Heart right ventricle (tissue), 16 donors: ENCODE measurements at places on chromosomes 1 and 21. TPM values are rescaled to one million over a fixed set of nuclear protein-coding genes. Genes with fewer than 3 reads are reported as not detected.

DNA sequence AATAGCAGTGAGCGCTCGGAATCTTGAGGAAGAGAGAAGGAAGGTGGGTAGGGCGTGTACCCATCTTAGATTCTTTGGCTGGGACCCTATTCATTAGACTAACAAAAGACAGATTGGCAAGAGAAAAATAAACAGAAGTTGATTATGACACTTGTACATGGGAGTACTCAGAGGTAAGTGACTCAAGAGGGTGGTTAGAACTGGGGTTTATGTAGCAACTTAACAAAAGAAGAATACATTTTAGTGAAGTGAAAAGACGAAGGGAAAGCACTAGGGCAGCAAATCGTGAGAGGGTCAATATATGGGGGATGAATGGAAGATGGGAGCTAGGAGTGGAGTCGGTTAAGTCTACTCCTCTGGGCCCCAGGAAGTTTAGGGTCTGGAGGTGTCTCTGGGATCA, 25.8 kb upstream of the RCC2 start:
- H3K36me3 ChIP-seq: no peaks in the 10 kb centered on the region
- no peak overlapping the region for H3K4me3 ChIP-seq
- peaks cover 27% of the 10 kb centered on the region for H3K27me3 ChIP-seq
- H3K27ac ChIP-seq: no peak overlapping the region

GRCh38 chr1:183318433-183318832, 99.7 kb downstream of the NMNAT2 start:
- H3K4me1 ChIP-seq: peaks cover 20% of the 10 kb centered on the region
- DNase-seq: peak; percentile 86
- H3K36me3 ChIP-seq: no peaks in the 10 kb centered on the region
- H3K27me3 ChIP-seq: no peaks in the 10 kb centered on the region
- peak overlapping the region; percentile 84 for H3K27ac ChIP-seq
- no peak overlapping the region for H3K4me3 ChIP-seq

CADM3 gene
- 2.6 TPM for total RNA-seq

DNA sequence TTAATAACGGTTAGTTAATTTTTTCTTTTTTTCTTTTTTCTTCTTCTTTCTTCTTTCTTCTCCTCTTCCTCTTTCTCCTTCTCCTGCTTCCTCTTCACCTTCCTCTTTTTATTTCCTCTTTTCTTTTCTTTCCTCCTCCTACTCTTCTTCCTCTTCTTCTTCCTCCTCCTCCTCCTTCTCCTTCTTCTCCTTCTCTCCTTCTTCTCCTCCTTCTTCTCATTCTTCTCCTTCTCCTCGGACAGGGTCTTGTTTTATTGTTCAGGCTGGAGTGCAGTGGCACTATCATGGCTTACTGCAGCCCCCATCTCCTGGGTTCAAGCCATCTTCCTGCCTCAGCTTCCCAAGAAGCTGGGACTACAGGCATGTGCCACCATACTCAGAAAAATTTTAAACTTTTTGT, 13.4 kb upstream of the ACBD3 start:
- H3K4me3 ChIP-seq: no peak overlapping the region
- no peak for DNase-seq
- H3K27ac ChIP-seq: no peak overlapping the region
- peaks cover 4% of the 10 kb centered on the region for H3K27me3 ChIP-seq
- H3K4me1 ChIP-seq: no peaks in the 10 kb centered on the region

FASLG gene
- not detected for total RNA-seq

DNA sequence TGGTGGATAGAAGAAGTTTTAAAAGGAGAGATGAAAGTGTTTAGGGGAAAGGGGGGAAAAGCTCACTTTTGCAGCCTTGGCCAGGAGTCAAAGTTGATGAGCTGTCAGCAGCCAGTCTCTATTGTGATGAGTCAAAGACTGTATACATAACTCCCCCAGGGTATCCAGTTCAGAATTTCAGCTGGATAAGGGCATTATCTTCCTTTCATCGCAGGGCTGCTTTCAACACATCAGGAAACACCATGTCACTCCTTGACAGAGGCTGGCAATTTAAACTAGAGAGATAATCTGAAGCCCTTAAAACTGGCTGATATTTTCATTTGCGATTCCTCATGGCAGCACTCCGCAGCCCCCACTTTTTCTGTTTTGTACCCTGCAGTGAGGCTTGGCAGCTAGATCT, 328.5 kb downstream of the TBX15 start:
- DNase-seq: no peak
- no peaks in the 10 kb centered on the region for H3K4me1 ChIP-seq
- no peak overlapping the region for H3K27ac ChIP-seq
- H3K4me3 ChIP-seq: no peak overlapping the region
- H3K27me3 ChIP-seq: no peaks in the 10 kb centered on the region

DNA sequence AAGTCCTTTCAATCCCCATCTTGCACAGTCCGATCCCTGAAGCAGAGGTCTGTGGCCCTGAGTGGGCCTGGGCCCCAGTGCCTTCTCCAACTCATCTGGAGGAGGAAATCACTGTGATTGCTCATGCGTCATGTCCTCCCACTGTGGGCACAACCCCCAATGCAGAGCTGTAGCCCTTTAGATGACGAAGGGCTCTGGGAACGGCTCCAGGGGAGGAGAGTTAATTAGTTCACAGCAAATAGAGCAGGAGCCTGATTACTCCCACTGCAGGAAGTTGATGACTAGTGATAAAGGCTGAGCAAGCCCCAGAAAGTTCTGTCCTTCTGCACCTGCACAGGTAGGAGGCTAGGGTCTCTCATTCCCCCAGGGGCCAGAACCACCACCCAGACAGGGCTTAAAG, 111.5 kb downstream of the CCDC185 start:
- no peak overlapping the region for H3K27ac ChIP-seq
- H3K27me3 ChIP-seq: no peaks in the 10 kb centered on the region
- H3K4me1 ChIP-seq: no peaks in the 10 kb centered on the region
- no peak for DNase-seq
- H3K36me3 ChIP-seq: no peaks in the 10 kb centered on the region

TMED5 gene
- total RNA-seq: 36.7 TPM

- H3K36me3 ChIP-seq: no peaks in the 10 kb centered on the region
- H3K27me3 ChIP-seq: no peaks in the 10 kb centered on the region
These were observed 144.8 kb downstream of the GLUL start for GRCh38 chr1:182246783-182247182.

GRCh38 chr1:145845144-145845513, 301 bp upstream of the NUDT17 start:
- peaks cover 18% of the 10 kb centered on the region for H3K4me1 ChIP-seq
- no peak for DNase-seq
- peak overlapping the region; percentile 70 for H3K27ac ChIP-seq
- H3K36me3 ChIP-seq: peaks cover 56% of the 10 kb centered on the region
- no peaks in the 10 kb centered on the region for H3K27me3 ChIP-seq
- peak overlapping the region; percentile 63 for H3K4me3 ChIP-seq

DNA sequence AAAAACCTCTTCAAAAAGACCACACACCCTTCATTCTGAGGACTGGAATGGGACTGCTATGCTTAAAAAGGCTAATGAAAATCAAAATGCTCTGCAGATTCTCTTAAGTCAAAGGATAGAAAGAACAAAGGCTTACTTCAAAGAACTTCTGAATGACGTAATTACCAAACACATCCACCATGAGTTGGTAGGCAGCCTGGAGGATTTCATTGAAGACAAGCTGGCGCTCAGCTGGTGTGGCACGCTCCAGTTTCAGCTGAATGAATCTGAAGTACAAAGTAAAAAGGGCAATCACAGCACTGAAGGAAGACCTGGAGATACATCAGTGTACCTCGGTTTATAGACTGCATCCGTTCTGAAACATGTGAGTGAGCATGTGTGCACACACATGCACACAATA, 43.5 kb upstream of the SDC3 start:
- H3K27me3 ChIP-seq: no peaks in the 10 kb centered on the region
- H3K36me3 ChIP-seq: peaks cover 95% of the 10 kb centered on the region
- no peaks in the 10 kb centered on the region for H3K4me1 ChIP-seq
- no peak overlapping the region for H3K27ac ChIP-seq
- DNase-seq: no peak

DNA sequence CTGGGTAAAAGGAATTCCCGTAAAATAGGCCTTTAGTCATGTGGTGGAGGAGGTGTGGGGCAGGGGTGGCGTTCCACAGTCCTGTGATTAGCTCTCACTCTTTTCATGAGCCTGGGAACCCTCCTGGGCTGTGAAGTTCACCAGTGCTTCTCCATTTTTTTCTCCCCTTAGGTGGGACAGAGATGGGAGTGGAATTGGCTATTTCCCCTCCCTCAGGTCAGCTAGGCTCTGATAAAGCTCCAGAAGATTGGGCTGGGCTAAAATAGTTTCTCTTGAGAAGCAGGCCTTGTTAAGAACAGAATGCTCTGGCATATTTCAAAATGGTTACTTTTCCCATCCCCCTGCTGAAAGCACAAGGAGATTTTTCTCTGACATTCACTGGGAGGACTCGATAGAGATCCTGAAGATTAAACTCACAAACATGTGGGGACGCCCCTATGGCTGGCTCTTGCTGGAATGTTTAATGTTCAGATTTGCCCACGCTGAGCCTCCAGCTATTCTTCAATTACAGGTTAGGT, 33.4 kb upstream of the SLC2A1 start:
- H3K36me3 ChIP-seq: no peaks in the 10 kb centered on the region
- no peak overlapping the region for H3K27ac ChIP-seq
- peaks cover 4% of the 10 kb centered on the region for H3K4me1 ChIP-seq
- no peaks in the 10 kb centered on the region for H3K27me3 ChIP-seq
- DNase-seq: no peak

GRCh38 chr1:51347398-51348146, 17.2 kb upstream of the TTC39A start:
- H3K27ac ChIP-seq: no peak overlapping the region
- H3K4me1 ChIP-seq: peaks cover 12% of the 10 kb centered on the region
- H3K27me3 ChIP-seq: peaks cover 37% of the 10 kb centered on the region

DNA sequence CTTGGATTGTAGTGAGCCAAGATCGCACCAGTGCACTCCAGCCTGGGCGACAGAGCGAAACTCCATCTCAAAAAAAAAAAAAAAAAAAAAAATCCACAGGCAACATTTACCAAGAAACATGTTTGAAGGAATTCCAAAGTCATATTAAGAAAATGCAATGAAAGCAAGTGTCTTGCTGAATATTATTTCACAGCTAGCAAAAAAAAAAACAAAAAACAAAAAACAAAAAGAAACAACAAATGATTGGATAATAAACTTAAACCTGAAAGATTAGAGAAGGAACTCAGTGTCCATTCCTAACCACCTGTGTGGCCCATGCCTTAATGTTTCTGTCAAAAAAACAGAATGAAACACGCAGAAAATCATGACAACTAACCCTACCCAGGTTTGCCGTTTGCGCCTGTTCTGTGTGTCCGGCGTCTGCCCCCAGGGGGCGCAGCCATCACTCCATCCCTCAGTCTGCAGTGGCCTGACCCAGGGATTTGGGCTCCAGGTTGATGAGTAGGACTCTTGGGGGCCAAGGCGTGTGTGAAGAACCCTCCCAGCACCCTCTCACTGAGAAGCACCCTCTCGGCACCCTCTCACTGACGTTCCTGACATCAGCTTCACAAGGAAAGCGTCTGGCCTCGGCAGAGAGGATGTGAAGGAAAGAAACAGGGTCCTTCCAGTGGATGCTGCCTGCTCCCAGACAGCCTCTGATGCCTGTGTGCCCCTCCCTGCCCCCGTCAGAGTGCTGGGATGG, 19.2 kb upstream of the PTTG1IP start:
- no peak overlapping the region for H3K4me3 ChIP-seq
- DNase-seq: peak; percentile 62
- H3K36me3 ChIP-seq: no peaks in the 10 kb centered on the region
- H3K27ac ChIP-seq: no peak overlapping the region
- H3K4me1 ChIP-seq: no peaks in the 10 kb centered on the region
- H3K27me3 ChIP-seq: peaks cover 4% of the 10 kb centered on the region

DNA sequence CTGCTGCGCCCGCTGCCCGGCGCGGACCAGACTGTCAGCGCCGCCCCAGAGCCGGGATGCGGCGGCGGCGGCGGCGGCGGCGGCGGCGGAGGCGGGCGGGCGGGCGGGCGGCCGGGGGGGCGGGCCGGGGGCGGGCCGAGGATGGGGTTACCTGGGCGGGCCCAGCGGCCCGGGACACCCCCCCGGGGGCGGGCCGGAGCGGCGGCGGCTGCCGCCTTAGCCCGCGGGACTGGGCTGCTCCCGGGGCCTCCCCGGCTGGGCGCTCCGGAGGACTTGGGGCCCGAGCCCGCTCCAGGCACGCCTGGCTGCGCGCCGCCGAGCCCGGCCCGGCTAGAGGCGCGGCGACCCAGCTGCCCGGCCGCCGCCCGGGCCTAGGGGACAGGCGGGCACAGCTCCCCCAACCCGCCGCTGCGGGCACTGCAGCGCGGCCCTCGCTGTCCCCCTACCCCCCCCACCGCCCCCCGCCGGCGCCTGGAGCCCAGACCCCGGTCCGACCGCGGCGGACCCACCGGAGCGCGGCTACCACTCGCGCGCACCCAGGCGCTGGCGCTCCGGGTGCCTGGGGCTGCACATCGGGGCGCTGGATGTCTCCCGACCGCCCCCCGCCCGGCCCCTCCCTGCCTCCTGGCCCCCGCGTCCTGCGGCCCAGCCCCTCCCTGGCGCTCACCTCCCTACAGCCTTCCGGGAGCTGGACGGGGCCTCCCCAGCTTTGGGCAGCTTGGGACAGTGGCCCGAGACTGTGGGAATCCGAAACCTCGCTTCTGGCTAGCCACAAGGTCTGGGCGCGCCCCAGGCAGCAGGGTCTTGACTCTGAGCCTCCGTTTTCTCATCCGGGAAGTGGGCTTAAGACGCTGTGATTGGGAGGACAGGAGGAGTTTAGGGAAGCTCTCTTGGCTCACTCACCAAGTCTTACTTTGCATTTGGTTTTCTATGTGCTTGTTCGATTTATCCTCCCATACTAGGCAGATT, at the start of gene WNT4:
Gene WNT4, minus strand, starts transcription at position 33 of the 969 bp plus-strand sequence. CDS start 175 bp downstream, outside the sequence.
- DNase-seq: no peak
- no peak within 1 kb of the TSS for H3K4me3 ChIP-seq
- no peak within 1 kb of the TSS for H3K27ac ChIP-seq

LRRC39 gene
- total RNA-seq: 145 TPM

TCEA3 gene
- total RNA-seq: 71.0 TPM

DNA sequence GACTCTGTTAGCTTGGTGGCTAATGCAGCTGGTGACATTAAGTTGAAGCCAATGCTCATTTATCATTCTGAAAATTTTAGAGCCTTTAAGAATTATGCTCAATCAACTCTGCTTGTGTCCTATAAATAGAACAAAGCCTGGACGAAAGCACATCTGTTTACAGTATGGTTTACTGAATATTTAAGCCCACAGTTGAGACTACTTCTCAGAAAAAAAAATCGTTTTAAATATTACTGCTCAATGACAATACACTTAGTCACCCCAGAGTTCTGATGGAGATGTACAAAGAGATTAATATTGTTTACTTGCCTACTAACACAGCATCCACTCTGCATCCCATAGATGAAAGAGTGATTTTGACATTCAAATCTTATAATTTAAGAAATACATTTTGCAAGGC, 79.6 kb downstream of the NEGR1 start:
- H3K4me3 ChIP-seq: no peak overlapping the region
- H3K27me3 ChIP-seq: no peaks in the 10 kb centered on the region
- no peak for DNase-seq
- H3K27ac ChIP-seq: no peak overlapping the region
- no peaks in the 10 kb centered on the region for H3K4me1 ChIP-seq

- peaks cover 17% of the 10 kb centered on the region for H3K27me3 ChIP-seq
- no peak for DNase-seq
- H3K4me3 ChIP-seq: no peak overlapping the region
- H3K36me3 ChIP-seq: no peaks in the 10 kb centered on the region
These were observed 619 bp upstream of the IGFN1 start for GRCh38 chr1:201190005-201190404.
